ENCODE measurements at places on chromosomes 3 and 15. TPM values are rescaled to one million over a fixed set of nuclear protein-coding genes. Genes with fewer than 3 reads are reported as not detected.

The ISG20 gene
- 18.6 TPM for total RNA-seq

The DNASE1L3 gene
- total RNA-seq, result 0.44 TPM

DNA sequence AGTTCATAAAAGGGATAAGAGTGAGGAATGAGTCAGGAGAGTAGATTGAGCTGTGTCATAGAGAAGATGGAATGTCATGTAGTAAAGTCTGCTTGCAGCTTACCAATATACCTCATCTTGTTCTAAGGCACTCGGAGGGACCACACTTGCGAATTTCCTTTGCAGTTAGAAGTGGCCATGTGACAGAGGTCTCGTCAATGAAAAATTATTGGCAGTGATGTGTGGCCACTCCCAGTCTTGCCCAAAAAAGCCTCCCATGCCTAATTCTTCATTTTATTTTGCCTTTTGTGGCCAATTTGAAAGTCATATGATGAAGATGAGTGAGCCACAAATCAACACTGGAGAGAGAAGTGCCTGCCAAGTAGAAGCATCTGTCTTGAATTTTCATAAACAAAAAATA lies 465.6 kb upstream of the ZNF385D start:
- DNase-seq, result no peak

GRCh38 chr15:96700555-96700954 lies 370.1 kb downstream of the NR2F2 start:
- no peak for DNase-seq

GRCh38 chr3:68121287-68121686 lies 466.9 kb upstream of the SUCLG2 start:
- no peak for DNase-seq

DNA sequence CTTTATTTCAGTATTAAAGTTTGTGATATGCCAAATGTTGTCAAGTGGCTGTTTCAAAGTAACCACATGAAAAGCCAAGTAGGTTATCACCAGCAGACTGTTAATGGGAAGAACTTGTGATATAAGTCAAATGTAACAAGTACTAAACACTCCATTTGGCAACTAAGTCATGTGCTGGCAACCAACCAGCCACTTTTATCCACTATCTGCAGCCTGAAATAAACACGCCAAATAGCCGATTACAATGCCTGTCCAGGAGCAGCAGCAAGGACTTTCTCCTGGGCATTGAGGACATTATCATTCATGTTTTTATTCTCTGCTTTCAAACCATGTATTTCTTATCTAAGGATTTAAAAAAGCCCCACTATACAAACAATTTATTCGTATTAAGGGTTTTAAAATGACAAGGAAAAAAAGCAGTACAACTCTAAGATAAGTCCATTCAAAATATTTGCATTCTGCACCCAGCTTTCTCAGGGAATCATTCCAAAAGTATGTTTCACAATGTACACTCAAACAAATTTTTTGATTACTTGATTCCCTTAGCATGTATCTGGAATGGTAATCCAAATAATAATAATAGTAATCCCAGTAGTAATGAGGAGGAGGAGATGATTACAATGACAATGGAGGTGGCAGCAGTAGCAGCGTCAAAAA lies 448.6 kb downstream of the ERC2 start:
- no peak for DNase-seq

DNA sequence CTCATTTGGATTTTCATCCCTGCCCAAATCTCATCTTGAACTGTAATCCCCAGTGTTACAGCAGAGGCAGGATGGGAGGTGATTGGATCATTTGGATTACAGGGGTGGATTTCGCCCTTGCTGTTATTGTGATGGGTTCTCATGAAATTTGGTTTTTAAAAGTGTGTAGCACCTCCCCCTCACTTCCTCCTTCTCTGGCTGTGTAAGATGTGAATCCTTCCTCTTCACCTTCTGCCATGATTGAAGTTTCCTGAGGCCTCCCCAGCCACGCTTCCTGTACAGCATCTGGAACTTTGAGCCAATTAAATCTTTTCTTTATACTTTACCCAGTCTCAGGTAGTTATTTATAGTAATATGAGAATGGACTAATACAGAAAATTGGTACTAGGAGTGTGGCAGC lies 316.8 kb downstream of the PLCL2 start:
- DNase-seq, result no peak

DNA sequence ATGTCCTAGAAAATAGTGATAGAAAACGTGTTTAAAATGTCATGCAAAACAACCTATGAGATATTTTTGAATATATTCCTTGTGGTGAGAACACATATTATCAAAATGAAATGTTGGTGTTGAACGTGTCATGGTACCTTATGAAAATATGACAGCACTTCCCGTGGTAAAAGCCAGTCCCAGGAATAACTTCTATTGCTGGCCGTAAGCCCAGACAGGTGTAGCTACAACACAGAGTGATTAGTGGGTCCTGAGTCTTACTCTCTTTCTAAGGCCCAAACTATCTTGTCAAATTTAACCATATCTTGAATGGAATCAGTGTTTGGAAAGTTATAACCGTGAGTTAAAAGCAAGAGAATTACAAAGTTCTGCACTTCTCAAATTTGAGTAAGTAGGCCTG lies 24.1 kb downstream of the RARB start:
- no peak for DNase-seq

DNA sequence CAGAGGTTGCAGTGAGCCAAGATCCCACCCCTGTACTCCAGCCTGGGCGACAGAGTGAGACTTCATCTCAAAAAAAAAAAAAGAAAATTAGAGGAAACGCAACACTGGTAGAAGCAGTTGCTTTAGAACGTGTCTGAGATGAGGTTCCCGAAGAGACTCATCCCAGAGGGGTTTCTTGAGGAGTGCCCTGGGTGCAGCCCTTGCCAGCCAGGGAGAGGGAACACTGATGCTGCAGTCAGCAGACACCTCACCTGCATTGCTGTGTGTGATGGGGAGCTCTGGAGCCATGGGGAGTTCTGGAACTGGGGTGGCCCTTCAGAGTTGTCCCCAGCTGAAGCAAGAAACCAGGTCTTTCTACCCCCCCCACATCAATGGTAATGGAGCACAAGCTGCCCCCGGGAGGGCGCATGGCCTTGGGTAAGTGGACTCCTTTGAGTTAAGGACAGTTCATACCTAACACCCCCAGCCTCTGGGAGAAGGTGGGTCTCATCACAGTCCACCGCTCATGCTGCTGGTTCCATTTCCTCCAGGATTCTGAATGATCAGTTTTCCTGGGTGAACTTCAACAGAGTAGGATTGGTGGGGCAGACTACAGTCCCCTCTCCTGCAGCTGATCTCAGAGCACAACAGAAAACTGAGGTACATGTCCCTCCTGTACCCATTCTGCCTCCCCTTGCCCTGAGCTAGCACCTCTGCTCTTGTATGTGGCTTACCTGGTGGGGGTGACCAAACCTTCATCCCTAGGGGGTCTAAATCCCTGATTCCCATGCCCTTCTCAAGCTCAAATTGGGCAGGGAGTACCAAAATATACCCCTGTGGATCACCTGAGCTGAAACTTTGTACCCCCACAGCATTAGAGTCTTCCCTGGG lies 18.7 kb upstream of the LRRC2 start:
- no peak for DNase-seq

GRCh38 chr15:93341164-93341563 lies 252.2 kb upstream of the RGMA start:
- no peak for DNase-seq

DNA sequence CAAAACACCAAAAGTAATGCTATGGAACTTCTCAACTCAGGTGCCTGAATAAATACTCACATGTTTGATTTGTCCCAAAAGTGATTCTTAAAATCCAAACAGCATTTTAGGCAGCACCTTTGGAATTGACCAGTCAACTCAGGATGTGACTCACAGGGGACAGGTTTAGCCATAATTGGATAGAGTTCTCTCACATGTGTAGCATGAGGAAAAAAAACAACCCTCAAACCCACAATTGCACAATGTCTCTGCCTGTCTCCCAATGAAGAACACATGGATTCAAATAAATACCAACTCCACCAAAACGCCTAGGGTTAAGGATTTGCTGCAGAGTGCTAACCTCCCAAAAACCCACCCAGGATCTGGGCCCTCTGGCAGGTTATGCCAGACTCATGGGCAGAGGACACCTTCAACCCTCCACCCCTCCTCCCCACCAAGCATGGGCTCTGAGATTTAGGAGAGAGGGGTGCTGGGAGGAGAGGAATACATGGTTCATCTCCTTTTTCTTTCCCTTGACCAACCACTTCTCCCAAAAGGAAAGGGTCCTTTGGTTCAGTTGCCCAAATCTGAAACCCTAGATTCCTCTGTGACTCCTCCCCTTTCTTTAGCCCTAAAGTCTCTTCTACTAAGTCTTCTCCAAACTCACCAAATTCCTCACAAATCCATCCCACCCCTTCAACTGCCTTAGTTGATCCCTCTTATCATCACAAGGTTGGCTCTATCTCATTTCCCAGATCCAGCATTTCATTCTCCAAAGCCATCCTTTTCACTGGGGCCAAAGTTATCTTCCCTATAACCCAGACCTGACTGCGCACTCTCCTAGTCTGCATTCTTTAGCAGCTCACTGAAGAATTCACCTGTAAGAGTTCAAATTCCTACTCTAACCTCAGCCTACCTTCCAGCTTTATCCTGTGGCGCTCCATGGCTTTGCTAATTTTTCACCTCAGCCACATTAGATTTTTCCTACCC lies 7.7 kb downstream of the RYK start:
- no peak for DNase-seq

DNA sequence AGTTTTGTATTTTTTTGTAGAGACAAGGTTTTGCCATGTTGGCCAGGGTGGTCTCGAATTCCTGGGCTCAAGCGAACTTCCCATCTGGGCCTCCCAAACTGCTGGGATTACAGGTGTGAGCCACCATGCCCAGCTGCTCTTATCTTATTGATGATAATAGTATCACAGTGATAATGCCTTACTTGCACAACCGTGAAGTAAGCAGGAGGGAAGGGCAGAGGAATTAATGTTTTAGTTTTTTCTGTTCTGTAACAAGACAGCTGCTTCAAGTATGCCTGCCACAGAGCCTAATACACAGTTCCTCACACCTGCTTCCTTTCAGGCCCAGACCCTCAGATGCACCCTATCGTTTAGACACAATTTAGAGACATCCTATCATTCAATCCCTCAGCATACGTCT lies 26.1 kb upstream of the MUC13 start:
- no peak for DNase-seq

GRCh38 chr3:101195951-101196713 lies 124.2 kb downstream of the IMPG2 start:
- no peak for DNase-seq

GRCh38 chr15:100433304-100433703 lies 91.5 kb upstream of the ADAMTS17 start:
- no peak for DNase-seq

DNA sequence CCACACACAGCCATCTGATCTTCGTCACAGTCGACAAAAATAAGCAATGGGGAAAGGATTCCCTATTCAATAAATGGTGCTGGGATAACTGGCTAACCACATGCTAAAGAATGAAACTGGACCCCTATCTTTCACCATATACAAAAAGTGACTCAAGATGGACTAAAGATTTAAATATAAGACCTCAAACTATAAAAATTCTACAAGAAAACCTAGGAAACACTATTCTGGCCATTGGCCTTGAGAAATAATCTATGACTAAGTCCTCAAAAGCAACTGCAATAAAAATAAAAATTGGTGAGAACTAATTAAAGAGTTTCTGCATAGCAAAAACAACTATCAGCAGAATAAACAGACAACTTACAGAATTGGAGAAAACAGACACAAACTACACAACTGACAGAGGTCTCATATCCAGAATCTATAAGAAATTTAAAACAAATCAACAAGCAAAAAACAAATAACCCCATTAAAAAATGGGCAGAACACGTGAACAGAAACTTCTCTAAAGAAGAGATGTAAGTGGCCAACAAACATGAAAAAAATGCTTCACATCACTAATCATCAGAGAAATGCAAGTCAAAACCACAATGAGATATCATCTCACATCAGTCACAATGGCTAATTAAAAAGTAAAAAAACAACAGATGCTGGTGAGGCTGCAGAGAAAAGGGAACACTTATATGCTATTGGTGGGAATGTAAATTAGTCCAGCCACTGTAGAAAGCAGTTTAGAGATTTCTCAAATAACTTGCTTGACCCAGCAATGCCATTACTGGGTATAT lies 104.0 kb downstream of the NR1I2 start:
- DNase-seq, result no peak

GRCh38 chr3:15475161-15475560 lies 46.3 kb downstream of the COLQ start:
- DNase-seq, result no peak

- peak; percentile 12 for DNase-seq
Observed at GRCh38 chr15:70569714-70570231, 193.6 kb downstream of the UACA start.

- DNase-seq, result no peak
Observed at GRCh38 chr15:94066046-94066445, 165.3 kb upstream of the MCTP2 start.

DNA sequence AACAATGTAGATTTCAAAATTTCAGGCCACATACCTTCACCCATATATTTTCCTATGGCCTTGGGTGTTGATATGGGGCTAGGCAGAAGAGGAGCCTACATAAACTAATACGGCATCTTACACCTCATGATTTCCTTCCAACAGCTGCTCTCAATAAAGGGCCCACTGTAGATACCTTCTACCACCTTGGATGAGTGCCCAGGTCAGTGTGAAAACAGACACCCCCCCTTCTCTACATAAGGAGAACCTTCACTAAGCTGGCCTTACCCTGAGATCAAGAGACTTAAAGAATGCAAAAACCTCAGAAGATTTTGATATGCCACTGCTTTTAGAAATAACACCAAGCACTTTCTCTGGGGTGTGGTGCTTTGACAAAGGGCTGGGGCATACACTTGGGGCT lies 42.7 kb downstream of the SH3BP5 start:
- no peak for DNase-seq

All from breast epithelium (tissue), 4 donors.